ENCODE measurements at places on chromosomes 2 and 18.

DNA sequence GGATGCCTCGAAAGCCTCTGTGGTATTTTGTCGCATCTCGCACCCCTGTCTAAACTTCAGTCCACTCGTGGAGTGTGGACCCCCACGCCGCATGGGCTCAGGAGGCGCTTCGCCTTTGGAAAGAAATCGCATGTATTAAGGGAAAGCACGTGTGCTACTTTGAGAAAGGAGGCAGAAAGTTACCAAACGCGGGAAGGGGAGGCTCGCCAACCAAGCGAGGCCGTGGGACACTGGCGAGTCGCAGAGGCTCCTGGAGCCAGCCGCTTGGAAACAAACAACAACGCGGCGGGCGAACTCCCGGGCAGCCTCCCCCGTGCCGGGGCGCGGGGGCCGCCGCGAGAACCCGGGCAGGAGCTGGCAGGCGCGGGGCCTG lies 455 bp upstream of the AGAP1 start:
- no peak for DNase-seq

DNA sequence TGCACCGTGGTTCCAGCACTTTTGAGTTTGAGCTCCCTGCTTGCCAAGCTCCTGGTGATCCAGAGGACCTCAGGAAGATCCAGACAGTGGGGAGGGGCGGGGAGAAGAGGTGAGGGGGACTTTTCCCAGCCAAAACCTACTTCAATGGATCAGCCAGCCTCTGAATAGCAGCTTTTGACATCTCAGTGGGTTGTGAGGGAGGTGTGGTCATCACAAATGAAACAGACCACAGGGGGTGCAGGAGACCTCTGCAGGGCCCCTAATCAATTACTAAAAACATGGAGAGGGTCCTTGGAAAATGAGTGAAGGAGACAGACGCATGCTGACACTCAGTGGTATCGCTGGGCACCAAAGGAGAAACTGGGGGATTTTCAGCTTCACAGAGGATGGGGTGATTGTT lies 372.7 kb downstream of the ZNF521 start:
- DNase-seq, result no peak

DNA sequence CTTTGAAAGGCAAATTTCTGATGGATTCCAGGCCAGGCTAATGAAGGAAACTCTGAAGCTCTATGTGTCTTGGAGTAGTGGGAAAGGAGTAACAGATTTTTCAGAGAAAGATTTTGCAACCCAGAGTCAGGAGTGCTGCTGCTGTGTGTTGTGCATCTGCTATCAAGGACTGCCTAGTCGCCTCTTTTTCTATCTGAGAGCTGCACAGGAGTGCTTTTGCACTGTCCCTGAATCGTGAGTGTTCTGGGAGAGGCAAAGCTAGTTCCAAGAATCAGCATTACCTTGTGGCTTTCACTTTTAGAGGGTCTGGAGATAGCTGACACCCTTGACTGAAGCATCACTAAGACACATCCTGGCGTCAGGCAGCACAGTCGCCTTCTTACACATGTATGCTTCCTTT lies 336.4 kb downstream of the PARD3B start:
- DNase-seq, result no peak

DNA sequence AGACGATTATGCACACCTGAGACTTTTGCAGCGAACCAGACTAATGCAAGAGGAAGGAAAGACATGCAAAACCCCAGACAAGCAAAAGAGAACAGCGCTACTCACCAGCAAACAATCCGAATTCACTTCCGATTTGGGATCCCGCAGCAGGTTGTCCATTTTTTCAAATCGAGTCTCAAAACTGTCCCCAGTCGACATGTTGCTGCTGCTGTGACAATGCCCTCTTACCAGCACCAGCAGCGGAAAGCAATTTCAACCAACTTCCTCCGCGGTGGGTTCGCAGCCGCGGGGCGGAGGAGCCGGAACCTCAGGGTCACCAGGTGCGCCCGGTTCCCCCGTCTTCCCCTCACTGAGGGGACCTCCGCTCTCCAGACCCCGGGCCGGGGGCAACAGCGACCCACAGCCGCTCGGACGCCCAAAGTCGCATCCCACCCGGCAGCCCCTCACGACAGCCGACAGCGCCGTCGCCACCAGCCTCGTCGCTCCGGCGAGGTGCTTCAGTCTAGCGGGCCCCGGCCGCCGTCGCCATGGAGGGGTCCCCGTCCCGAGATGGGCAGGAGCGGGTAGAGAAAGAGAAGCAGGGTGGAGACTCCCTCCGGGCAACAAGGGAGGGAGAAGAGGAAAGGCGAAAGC lies 784 bp downstream of the ROCK1 start:
- peak; percentile 72 for DNase-seq

GRCh38 chr2:166134252-166135151 lies 6.7 kb upstream of the SCN1A start:
- no peak for DNase-seq

GRCh38 chr18:44954257-44954656 lies 273.6 kb downstream of the SETBP1 start:
- no peak for DNase-seq

DNA sequence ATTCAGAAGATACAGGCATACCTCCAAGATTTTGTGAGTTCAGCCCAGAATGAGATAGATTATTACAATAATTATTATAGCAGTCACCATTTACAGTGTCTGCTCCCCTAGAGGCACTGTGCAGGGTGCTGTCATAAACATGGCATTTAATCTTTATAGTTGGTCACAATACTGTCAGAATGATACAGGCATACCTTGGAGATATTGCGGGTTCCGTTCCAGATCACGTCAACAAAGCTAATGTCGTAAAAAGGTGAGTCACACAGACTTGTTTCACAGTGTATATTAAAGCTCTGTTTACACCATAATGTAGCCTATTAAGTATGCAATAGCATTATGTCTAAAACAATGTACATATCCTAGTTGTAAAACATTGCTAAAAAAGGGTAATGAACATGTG lies 45.6 kb downstream of the ZRANB3 start:
- DNase-seq, result no peak

Measured in KBM-7 (cell line).